ENCODE measurements at places on chromosomes 3 and 15. TPM values are rescaled to one million over a fixed set of nuclear protein-coding genes. Genes with fewer than 3 reads are reported as not detected.

TRIM42 gene
- polyA plus RNA-seq: not detected

CLSTN2 gene
- polyA plus RNA-seq: 0.54 TPM

LEKR1 gene
- 2.3 TPM for polyA plus RNA-seq

PLA2G4F gene
- 8.0 TPM for polyA plus RNA-seq

PAQR5 gene
- 7.0 TPM for polyA plus RNA-seq

BFSP2 gene
- polyA plus RNA-seq: not detected

TPRA1 gene
- polyA plus RNA-seq: 34.5 TPM

ZNF280D gene
- 74.7 TPM for polyA plus RNA-seq

SFMBT1 gene
- polyA plus RNA-seq: 8.0 TPM

SUCNR1 gene
- polyA plus RNA-seq: 0.23 TPM

IFT57 gene
- polyA plus RNA-seq: 75.2 TPM

CYP1A2 gene
- 0.39 TPM for polyA plus RNA-seq

AGTR1 gene
- polyA plus RNA-seq: 25.2 TPM

GOLGA6D gene
- polyA plus RNA-seq: 0.13 TPM

CHRD gene
- 11.9 TPM for polyA plus RNA-seq

Measured in left lung (tissue), 14 donors.